ENCODE measurements at places on chromosomes 16 and 17.

DNA sequence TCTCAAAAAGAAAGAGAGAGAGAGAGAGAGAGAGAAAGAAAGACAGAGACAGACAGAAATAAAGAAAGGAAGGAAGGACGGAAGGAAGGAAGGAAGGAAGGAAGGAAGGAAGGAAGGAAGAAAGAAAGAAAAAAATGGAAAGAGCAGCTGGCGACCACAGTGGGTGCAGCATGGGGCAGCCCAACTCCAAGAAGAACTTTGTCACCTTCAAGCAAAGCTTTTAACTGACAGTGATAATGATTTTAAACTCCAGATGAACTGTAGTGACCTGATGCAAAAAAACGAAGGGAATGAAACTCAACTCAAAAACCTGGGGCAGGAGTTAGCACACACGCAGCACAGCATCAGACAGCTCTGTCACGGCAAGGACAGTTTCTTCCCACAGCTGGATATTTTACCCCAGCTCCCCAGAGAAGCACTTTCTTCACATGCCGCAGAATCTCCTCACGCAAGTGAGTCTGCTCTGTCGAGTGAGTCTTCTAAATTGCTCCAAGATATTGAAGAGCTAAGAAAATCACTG is 5.0 kb upstream of the ARHGAP17 start:
- DNase-seq: no peak

DNA sequence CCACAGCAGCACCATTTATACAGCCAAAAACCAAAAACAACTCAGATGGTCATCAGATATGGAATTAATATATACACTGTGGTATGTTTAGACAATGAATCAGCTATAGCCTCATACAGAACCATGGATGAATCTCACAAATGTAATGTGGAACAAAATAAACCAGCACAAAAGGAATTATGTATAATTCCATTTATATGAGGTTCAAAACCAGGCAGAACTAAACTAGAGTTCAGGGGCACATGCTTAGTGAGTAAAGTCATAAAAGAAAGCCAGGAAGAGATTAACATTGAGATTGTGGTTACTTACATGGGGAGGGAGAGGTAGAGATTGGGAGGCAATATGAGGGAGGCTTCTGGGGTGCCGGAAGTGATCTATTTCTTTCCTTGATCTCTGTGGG is 231.1 kb downstream of the COPRS start:
- no peak for DNase-seq

DNA sequence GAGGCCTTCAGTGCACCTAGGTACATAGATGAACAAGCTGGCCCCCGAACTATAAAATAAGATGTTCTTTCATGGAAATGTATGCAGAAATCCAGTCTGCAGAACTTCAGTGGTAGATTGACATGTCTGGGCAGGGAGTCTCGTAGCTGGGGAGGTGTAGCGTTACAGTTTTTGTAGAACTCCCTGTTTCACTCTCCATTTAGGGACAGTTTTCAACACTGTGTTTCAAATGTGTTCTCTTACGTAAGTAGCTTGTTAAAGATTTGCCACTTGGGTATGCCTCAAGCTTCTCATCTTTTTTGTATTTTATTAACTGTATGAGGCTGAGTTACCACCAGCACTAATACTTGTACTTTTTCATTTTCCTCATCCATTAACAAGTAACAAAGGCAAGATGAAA is 46.6 kb downstream of the PLD6 start:
- DNase-seq: no peak

DNA sequence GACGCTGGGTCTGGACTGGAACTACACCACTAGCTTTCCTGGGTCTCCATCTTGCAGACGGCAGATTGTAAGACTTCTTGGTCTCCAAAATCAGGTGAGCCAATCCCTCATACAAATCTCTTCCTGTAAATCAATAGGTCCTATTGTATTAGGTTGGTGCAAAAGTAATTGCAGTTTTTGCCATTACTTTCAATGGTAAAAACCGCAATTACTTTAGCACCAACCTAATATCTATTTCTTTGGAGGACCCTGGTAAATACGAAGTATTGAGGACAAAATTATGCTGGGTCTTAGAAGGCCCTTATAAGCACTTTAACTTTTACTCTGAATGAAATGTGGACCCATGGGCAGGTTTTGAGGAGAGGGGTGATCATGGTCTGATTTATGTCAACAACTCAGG is 330.6 kb upstream of the C16orf82 start:
- no peak for DNase-seq

GRCh38 chr17:27282054-27282551 is 11.8 kb upstream of the WSB1 start:
- no peak for DNase-seq

DNA sequence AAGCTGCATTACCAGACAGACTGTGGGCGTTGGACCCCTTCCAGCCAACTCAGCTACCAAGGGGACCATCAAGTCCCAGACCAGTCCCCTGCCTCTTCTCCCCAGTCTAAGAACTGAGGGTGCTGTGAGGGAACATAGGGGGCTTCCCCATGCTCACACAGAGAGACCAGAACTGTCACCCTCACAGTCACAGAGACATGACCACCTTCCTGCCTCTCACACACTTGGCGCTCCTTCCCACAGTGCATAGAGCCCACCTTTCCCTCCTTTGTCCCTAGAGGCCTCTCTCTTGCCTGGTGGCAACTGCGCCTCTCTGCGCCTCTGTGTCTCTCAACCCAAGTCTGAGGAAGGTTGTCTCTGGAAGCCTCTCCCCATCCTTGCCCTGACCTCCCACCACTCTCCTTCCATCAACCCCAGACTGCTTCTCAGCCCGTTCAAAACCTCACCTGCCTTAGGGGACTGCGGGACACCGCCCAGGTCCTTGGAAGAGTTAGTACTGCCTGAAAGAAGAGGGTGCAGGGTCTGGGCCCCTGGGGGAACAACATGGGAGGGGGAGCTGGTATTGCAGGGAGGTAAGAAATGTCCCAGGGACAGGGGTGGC is 6.1 kb upstream of the LHX1 start:
- no peak for DNase-seq

GRCh38 chr16:88342491-88342890 is 40.3 kb upstream of the ZNF469 start:
- DNase-seq: no peak

DNA sequence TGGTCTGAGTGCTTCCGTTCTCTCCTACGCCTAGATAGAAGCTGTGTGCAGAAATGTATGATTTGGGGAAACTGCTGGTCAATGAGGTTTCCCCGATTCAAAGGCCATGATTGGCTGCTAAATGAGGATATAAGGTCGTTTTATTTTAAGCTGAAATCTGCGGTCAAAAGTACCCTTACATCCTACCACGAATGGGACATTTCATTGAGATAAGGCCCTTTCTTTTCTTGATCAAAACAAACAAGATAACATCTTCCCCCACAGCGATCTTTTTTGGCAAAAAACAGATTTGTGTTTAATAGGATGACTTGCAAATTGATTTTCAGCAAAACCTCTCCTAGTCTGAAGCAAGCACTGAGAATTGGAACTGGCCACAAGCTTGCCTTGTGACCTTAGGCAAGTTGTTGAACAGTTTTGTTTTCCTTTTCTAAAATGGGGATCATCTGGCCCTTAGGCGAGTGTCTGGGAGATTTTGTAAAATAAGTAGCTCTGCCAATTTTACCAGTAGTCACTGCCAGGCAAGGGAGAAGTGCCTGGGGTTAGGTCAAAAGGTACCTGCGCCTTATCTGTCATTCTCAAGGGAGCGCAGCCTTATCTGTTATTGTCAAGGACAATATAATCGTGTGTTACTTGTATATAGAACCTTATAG is 635 bp downstream of the SCPEP1 start:
- no peak for DNase-seq

- no peak for DNase-seq
Observed at GRCh38 chr16:52545222-52545897, 1.6 kb downstream of the TOX3 start.

DNA sequence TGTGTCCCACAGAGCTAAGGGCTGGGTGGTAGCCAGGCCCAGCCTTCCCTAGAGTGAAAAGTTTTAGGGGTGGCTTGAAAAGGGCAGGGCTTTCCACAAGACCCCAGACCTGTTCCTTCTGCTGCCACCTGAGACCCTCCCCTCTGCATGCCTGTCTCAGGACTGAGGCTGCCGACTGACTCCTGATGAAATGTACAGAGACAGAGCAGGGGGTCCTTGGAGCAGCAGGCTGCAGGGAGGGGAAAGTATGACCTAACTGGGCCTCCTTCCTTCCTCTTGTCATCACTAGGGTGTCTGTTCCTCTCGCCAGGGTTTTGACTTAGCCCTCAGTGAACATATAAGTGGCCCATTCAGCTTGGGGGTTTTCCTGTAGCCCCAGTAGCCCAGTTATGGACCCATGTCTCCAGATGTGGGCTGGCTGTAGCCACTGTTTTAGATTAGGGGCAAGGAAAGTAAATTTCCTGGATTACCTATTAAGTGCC is 14.9 kb upstream of the NFATC3 start:
- peak; percentile 45 for DNase-seq

DNA sequence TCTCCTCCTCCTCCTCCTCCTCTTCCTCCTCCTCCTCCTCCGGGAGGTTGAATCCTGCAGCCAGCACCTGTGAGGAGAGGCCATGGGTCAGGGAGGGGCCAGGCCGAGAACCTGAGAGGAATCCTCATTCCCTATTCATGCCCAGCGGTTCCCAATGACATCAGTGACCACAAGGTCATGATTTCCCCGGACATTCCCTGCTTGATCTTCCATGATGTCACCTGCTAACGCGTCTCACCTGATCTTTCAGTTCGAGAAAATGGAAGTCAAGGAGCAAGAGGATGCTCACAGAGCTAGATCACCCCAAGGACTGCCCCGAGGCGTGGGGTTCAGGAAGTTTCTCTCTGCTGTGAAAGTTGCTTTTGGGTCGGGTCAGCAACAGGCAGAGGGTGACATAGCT is 5.4 kb downstream of the APOBR start:
- no peak for DNase-seq

GRCh38 chr17:28480799-28481571 is 7.5 kb downstream of the SLC13A2 start:
- DNase-seq: no peak

DNA sequence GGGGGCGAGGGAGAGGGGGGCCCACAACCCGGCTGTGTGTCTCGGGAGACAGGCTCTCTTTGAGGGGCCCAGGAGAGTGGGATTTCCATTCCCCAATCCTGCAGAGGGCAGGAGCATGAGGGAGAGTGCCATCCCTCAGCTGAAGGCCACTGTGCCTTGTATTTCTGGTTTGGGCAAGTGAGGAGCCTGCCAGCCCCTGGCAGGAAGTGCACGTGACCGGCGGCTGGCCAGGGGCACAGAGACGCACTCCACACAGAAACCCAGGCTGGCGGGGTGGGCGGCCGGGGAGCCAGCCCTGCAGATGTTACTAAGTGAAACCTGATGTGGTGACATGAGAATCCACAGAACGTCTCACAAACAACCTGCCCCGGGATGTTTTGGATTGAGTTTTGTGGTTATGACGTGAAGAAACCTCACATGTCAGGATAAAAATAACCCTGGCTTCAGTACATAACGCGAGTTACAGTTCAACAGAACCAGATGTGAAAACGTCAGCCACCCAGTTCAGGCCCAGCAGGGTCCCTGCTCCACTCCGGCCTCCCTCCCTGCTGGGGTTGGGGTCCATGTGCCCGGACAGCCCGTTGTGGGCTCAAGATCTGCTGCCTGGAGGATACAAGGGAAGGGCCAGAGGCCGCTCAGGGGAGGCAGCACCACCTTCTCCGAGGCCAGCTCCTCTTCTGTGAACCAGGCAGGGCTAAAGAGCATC is 51.7 kb upstream of the MTSS2 start:
- DNase-seq: peak; percentile 88

DNA sequence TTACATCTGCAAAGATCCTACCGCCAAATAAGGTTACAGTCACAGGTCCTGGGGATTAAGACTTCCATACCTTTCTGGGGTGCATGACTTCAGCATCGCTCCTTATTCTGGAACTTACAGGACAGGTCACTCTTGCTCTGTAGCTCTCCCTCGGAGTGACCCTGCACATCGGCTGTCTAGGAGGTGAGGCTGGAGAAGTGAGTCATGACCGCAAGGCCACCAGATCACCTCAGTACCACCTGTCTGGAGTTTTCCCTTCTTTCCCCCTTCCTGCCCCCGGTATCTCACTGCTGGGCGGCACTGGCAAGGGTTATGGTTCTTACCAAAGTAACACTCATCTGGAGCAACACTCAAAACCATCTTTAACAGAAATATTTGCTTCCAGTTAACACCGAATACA is 374.8 kb downstream of the SLC39A11 start:
- DNase-seq: no peak

DNA sequence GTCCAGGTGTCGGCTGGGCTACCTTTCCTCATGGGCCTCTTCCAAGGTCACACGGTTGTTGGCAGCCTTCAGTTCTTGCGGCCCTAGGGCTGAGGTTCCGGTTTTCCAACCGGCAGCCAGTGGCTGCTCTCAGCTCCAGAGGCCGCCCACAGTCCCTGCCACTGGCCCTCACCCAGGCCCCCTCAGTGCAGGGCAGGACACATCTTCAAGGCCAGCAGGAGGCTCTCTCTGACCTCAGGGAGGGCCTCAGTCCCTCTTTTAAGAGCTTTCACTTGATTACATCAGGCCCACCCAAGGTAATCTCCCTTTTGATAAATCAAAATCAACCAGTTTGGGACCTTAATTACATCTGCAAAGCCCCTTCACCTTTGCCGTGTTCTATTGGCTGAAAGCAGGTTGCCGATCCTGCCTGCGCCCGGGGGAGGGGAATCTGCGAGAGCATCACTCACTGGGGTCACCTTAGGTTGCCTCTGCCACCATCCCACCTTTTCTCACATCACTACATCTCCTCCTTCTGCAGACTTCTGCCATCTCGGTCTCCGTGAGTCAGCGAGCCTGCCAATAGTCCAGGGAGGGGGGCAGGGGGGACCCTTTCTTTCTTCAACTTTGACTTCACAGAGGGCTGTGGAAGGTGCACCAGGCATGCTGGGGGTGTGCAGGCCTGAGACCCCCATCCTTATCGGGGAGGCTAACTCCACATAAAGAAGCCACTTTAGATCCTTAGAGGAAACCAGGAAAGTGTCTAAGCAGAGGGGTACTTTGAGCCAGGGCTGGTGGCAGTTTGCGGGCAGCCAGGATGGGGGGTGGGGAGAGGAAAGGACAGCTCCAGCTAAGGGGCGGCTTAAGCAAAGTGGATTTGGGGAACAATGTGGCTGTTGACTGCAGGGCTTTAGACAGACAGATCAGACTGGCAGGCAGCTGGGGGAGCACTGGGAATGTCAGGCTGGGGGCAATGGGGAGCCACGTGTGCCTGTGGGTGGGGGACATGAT is 28.8 kb upstream of the NXPH3 start:
- DNase-seq: no peak

DNA sequence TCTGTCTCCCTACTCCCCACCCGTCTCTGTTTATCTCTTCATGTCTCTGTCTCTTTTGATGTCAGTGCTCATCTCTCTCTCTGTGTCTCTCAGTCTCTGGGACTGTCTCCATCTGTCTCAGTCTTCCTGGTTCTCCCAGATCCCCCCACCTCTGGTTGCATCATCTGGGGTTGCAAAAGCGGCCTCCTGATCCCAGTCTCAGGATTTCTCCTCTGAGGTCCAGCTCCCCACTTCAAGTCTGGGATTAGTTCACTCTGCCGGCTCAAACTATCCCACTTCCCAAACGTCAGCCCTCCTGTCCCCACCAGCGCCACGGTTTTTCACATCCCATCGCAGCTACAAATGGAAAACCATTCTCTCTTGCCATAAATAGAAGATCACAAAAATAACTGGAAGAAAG is 9.0 kb downstream of the TEKT5 start:
- no peak for DNase-seq

GRCh38 chr16:8644211-8645140 is 23.0 kb downstream of the METTL22 start:
- DNase-seq: peak; percentile 27
